ENCODE measurements at places on chromosomes 12 and 14. TPM values are rescaled to one million over a fixed set of nuclear protein-coding genes. Genes with fewer than 3 reads are reported as not detected.

- DNase-seq = no peak
Observed at GRCh38 chr14:35387713-35388579, 16.6 kb downstream of the NFKBIA start.

The C1R gene
- 1,524 TPM for total RNA-seq

The HRK gene
- not detected for total RNA-seq

DNA sequence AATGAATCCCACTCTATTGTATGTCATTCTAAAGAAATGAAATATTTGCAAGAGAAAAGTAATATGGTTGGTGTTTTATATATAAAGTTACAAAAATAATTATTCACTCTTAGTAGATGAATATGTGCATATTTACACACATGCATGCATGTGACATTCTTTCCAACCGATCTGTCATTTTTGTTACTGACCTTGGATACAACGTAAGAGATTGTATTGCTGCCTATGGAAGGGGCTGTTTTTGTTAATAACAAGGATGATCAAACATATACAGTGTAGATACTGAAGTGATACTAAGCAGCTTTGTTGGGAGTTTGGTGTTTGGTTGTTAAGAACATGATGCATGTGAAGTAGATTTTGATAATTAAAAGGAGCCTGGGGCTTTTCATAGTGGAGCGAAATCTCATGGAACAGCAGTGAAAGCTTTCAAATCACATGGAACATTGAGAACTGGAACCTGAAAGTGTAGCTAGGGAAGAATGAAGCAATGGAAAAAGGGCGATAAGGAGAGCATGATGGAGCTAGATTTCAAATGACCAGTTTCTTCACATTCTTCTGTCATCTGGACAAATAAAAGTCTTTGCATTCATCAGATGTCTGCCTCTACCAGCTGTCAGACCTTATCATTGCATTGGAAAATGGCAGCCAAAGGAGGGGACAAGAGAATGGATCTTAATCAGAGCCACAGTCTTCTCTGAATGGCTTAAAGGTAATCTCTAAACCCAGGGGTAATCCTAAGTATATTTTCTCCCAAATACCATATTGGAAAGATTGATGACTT lies 10.0 kb downstream of the BORCS5 start:
- DNase-seq = no peak
